ENCODE measurements at places on chromosomes 3 and 15.

- no peak for DNase-seq
These were observed 10.7 kb upstream of the SLC15A2 start for GRCh38 chr3:121883507-121883906.

DNA sequence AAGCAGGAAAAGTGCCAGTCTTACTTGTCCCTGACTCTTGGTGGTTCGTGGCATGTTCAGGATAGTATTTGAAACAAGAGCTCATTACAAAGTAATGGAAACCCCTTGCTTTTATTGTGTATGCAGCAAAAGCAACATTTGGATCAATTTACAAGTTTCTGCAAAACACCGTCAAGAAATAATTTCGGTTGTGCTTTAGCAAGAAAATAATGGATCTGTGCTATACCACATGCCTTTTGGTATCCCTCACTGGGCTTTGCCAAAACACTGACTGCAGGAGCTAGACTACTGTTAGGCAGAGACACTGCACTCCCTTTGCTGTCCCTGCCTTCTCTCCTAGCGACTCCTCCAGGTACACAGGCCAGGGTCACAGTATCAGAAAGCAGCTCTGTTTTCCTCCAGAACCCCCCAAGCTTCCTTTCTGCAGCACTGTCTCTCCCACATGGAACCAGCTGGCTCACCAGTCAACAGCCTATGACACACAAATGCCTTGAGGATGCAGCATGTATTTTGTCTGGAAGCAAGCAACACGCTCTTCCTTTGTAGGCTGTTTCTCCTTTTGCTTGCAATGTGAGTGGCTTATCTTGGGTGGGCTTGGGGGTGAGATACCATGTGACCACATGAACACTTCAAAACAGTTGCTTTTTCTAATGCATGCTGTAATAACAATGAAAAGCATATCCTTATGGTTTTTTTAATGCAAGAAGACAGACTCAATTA, 111.4 kb downstream of the PGPEP1L start:
- DNase-seq, result no peak

- DNase-seq, result no peak
These were observed 39.0 kb downstream of the GABPB1 start for GRCh38 chr15:50315814-50316630.

- peak; percentile 65 for DNase-seq
These were observed 10.5 kb upstream of the EPHA6 start for GRCh38 chr3:96803870-96804269.

- no peak for DNase-seq
These were observed 223.1 kb downstream of the RPLP1 start for GRCh38 chr15:69675731-69676130.

DNA sequence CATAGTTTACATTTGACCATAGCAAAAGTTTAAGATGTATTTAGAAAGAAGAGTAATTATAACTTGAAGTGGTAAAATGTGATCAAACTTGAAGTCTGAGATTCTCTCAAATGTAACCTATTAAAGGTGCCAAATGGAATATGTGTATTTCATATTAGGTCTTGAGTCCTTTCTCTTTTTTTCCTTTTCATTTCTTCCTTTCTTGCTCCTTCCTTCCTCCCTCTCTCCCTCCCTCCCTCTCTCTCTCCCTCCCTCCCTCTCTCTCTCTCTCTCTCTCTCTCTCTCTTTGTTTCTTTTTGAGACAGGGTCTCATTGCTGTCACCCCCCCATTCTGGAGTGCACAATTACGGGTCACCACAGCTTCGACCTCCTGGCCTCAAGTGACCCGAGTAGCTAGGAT, 47.7 kb downstream of the MAP2K5 start:
- no peak for DNase-seq

DNA sequence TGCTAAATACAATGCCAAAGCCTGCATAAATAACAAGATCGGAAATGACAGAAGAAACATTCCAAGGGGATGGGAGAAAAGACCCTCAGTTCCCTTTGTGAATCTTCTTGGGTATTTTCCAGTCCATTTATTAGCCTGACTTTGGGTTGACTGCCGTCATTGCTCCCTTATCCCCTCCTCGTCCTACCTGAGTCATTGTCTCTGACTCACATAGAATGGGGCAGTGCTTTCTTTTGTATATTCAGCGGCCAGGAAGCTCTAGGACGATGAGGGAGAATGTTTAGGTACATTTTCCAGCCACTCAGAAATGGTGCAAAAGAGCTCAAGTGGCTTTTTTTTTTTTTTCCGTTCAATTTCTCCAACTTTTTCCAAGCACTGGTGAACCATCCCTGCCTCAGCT, 71.6 kb downstream of the KAT2B start:
- DNase-seq, result no peak

DNA sequence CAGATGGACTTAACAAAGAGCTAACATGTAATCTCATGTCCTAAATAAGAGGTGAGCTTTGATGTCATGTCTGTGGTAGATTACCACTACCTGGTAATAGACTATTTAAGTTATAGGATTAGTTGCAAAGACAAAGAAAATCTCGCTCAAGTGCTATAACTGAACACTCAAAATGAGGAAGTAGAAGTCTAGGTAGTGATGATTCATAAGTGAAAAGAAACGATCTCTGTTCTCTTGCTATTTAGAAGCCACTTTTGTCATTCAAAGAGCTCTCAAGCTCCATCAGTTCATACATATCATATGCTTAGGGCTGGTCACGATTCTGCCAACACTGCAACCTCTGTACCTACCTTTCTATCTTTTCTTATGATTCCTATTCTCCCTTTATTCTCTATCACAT, 110.9 kb downstream of the EDEM1 start:
- no peak for DNase-seq

- no peak for DNase-seq
These were observed 429 bp upstream of the C3orf80 start for GRCh38 chr3:160224811-160225175.

DNA sequence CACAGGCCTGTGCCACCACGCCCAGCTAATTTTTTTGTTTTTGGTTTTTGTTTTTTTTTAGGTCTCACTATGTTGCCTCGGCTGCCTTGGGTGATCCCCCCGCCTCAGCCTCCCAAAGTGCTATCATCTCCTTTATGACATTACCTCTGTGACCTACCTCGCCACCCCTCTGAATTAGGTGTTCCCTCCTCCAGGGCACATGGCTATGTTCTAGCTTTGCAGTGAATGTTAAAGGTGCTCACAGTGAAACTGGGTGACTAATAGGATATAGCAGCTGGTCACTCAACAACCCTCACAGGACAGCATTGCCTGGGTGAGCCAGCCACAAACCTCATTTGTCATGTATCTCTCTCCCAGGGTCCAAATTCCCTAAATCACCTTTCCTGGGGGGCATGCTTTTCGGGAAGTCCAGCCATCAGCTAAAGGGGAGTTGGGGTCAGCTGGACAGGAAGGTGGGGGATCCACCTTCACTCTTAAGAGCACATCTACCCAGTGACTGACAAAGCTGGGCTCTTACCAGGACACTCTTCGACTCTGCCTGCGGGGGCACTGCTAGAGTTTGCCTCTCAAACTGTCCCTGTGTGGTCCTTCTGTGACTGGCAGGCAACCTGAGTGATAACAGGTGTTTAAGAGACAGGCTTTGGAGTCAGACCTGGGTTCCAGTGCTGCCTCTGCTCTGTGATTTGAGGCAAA, 1.6 kb upstream of the TTLL3 start:
- no peak for DNase-seq

DNA sequence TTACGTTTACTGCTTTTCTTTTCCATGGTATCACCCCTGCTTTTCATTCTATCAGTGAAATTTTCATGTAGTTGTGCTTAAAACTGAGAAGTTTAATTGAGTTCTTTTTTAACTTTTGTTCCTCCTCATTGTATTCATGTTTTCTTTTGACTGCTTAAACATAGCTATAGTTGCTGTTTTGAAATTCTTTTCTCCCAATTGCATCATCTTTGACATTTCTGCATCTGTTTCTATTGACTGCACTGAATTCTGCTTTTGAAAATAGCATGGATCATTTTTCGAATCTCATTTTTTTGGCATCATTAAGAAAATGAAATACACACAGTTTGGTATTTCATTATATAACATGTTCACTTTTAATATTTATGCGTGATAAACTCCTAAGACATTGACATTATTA, 694.9 kb downstream of the MECOM start:
- no peak for DNase-seq

DNA sequence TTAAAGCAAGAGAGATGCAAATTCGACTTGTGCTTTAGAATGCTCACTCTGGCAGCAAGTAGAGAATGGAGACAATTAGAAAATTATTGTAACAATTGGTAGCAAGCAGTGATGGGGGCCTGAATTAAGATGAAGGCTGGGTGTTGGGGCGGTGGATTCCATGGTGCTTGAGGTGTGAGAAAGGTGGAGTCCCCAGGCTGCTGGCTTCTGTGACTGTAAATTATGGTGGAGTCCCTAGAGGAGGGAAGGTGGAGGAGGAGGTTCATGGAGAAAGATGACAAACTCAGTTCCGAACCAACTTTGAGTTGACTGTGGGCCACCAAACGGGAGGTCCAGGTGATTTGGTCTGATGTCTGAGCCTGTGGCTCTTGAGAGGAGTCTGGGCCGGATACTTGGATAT, 10.7 kb upstream of the SMAD3 start:
- DNase-seq, result no peak

GRCh38 chr3:110743202-110743601, 328.4 kb upstream of the NECTIN3 start:
- no peak for DNase-seq

DNA sequence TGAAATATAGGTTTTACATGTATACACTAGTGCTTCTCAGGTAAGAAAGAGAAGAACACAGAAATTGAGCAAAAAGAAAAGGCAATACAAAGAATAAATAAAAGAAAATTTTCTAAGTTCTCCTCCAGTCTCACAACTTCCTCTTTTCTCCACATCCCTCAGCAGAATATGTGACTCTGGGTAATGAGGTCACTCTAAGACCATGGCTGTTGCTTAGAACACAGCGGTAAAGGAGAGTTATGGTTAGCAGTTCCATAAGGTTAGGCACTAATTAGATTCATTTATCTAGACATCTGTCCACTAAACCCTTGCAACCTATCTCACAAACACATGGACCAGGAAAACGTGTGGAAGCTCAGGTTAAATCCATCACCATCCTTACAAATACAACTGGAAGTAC, 47.9 kb downstream of the IGSF11 start:
- no peak for DNase-seq

DNA sequence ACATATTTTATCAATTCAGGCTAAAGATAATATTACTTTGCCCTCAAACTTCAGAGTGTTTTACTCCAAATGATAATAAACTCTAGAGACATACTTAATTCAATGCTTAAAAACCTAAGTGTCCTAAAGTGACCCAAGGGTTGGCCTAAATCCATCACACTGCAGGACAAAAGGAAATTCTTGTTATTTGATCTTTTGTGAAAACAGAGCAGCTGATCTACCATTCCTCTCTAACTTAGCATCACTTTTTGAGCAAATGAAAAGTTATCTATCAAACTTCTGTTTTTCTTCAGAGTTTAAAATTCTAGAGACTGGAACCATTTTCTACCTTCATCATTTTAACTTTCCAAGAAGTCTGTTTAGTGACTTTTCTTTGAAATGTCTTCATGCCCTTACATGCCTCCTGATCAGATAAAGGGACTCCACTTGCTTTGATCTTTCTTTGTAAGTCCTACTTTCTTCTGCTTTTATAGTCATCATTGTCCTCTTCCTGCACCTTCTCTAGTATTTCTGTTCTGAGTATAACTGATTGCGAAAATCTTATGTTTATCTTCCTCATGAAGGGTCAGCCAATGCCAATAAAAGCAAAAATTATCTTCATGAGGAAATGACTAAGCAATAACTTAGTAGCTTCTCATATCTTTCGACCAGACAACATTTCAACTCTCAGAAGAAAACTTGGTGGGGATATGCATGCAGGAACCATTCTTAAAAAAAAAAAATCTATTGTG, 378.7 kb upstream of the TGFBR2 start:
- no peak for DNase-seq

All from iPS DF 19.7 (cell line).